Left cardiac atrium (tissue), 4 donors: ENCODE measurements at places on chromosomes 4 and X.

GRCh38 chrX:53001958-53002357 is 43.6 kb upstream of the FAM156A start:
- DNase-seq = no peak

DNA sequence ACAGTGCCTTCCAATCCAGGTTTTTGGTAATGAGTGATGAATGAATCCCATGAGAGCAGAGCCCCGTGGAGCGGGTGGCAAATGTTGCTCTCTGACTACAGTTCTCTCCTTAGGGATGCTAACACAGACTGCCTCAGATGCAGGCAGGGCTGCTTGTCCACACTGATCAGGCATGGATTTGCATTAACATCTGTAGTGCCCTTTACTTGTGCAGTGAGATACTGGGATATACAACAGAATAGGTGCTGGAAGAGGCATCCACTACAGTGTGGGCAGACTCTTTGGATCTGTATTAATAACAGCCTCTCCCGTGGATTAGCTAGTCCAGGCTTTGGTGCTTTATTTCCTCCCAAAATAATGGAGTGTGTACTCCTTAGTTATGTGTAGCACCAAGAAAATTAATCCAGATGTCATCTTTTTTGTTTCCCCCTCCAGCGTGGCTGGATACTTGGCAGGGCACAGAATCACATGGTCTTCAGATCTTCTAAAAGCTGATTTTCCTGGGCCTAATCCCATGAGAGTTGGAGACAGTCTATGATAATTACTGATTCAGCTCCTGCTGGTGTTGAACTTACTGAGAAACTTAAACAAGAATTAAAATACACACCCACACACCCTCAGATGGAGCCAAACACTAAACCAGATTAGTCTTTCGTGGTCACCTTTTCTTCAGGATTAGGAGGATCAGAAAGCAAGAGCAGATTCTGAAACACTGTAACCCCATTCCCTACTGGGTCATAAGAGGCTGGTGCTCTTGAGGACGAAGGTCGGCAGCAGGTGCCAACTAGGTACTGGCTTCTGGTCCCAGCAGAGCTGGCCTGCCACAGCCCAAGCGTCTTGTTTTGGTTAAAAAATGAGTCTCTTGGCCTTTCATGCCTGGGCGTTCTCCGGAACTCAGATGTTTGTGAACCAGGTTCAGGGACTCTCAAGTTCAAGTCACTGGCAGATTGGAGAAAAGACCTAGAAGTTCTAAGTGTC is 23.1 kb upstream of the NAP1L5 start:
- DNase-seq = no peak

- no peak for DNase-seq
Observed at GRCh38 chr4:77006753-77007353, 57.3 kb downstream of the SEPTIN11 start.

- DNase-seq = no peak
Observed at GRCh38 chrX:135531813-135532212, 11.4 kb downstream of the INTS6L start.

GRCh38 chrX:39384996-39385395 is 583.7 kb downstream of the MID1IP1 start:
- no peak for DNase-seq

GRCh38 chrX:13005661-13006473 is 31.0 kb downstream of the TMSB4X start:
- no peak for DNase-seq
